ENCODE measurements at places on chromosomes 6 and 20.
A peak's percentile ranks its signal among the peaks of the same experiment; 100 is the strongest.

- DNase-seq, result no peak
Observed at GRCh38 chr6:46961711-46962110, 40.0 kb upstream of the ADGRF5 start.

- DNase-seq, result no peak
Observed at GRCh38 chr6:111727802-111728201, 122.1 kb upstream of the TRAF3IP2 start.

- DNase-seq, result no peak
Observed at GRCh38 chr20:257419-257818, at the start of gene DEFB132. Gene DEFB132 (plus strand): TSS chr20:257724. CDS start chr20:257779, 55 bp downstream.

GRCh38 chr20:63117151-63117550 lies 98.8 kb downstream of the YTHDF1 start:
- no peak for DNase-seq

DNA sequence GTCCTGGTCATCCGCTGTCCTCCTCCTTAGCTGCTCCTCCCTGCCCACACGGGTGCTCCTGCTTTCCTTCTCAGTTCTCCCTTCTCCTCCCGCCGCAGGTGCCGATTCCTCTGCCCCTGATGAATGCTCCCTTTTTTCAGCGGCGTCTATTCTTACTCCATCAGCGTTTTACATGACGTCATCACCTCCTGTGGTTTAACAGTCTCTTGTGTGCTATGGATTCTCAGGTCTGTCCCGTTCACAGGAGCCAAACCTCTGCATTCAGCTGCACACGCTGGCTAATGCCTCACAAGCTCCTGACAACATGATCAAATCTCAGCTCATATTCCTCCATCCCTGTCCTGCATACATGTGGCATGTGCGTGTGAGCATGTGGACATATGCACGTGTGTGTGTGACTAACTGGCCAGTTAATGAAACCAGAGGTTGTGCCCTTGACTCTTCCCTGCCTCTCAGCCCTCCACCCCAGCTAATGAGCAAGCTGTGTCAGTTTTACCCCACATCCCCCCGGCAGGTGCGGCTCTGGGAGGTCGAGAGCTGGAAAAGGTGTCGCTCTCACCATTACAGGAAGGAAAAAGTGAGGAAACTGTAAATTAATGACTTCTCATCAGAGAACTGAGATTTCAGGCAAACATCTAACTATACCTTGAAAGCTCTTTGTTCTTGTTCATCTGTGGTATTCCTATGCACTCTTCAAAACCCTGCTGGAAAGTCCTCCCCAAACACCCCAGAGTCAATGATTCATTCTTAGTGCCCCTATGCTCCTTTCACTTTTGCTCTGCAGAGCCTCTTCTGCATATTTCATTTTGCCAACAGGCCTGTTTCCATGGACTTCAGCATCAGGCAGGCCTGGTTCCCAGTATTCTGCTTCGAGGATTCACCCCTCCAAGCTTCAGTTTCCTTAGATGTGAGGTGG lies 163.1 kb downstream of the TTLL2 start:
- DNase-seq, result no peak

- DNase-seq, result no peak
Observed at GRCh38 chr20:10454151-10454750, 19.1 kb downstream of the SLX4IP start.

- DNase-seq, result no peak
Observed at GRCh38 chr6:122063076-122063475, 336.4 kb upstream of the HSF2 start.

DNA sequence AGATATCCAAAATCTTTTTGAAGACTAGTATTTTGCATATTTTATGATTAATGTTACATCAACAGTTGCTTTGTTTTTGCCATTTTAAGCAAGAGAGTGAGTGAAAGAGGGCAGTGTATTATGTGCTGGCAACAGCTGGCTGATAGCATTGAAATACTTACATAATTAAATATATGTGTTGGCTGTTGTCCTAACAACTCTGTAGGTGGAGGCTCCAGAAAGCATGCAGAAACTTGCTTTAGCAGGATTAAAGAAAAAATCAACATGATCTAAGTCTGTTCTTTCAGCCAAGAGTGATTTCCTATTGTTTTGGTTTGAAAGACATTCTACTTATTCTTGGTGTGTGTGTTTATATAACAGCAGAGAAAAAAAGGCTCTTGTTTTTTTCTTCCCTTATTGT lies 127.5 kb downstream of the CDKAL1 start:
- DNase-seq, result peak; percentile 15

DNA sequence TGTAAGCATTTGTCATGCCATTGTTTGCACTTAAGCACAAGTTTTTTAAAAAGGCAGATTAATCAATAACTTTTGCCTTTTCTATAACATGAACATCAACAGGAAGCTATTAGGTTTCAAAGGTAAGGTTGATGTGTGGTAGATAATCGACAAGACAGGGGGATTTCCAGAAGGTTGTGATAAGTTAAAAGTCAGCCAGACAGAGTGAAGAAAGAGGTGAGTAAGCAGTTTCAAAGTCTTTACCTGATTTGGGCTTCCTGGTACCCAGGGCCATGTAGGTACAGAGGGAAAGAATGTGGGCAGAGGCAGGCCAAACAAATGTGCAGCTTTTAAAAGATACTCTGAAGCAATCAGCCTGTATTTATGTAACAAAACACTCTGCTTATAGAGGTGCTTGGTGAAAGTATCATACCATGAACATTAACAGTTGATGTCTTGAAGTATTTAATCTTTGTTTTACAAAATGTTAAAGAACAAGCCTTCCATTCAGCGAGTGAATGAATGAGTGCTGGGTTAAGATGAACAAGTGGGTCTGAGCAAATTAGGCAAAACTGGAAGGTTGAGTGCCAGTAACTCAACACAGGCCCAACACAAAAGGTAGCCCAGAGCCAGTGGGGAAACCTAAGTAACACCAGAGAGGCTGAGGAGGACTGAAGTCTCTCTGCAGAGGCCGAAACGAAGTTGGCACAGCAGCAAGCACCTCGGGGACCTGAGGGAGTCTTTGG lies 60.2 kb downstream of the LRRC1 start:
- DNase-seq, result no peak

- no peak for DNase-seq
Observed at GRCh38 chr6:37077905-37078296, 72.4 kb downstream of the FGD2 start.

DNA sequence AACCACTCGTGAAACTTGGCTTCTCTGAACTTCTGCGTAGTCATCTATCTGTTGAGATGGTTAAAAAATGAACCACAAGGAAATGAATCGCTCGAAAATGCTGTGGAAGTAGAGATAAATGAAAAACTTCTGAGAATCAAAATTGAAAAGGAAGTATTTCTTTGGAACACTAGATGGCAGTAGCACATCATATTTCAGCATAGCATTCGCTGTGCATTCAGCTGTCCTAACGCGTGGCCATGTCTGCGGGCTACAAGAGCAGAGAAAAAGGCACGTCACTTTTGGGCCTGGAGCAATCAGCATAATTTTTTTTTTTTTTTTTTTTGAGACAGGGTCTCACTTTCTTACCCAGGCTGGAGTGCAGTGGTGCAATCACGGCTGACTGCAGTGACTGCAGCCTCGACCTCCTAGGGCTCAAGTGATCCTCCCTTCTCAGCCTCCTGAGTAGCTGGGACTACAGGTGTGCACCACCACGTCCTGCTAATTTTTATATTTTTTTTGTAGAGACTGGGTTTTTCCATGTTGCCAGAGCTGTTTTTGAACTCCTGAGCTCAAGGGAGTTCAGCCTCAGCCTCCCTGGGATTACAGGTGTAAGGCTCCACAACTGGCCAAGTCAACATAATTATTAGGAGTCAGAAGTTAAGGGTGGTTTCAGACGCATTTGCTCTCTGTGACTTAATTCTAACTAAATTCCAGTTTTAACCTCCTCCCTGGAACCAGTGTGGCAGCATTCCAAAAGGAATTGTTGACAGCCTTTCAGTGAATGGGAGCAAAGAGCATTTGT lies 8.8 kb upstream of the PERP start:
- peak; percentile 91 for DNase-seq

- DNase-seq, result no peak
Observed at GRCh38 chr20:45452772-45453691, 16.5 kb upstream of the WFDC2 start.

GRCh38 chr6:69390125-69390524 lies 406.7 kb downstream of the LMBRD1 start:
- DNase-seq, result no peak

GRCh38 chr20:15071085-15071808 lies 733.8 kb upstream of the FLRT3 start:
- DNase-seq, result no peak

- DNase-seq, result no peak
Observed at GRCh38 chr6:31878726-31879125, at the start of gene SLC44A4. Gene SLC44A4 (minus strand): TSS chr6:31878997. CDS start chr6:31878980, 17 bp downstream.

DNA sequence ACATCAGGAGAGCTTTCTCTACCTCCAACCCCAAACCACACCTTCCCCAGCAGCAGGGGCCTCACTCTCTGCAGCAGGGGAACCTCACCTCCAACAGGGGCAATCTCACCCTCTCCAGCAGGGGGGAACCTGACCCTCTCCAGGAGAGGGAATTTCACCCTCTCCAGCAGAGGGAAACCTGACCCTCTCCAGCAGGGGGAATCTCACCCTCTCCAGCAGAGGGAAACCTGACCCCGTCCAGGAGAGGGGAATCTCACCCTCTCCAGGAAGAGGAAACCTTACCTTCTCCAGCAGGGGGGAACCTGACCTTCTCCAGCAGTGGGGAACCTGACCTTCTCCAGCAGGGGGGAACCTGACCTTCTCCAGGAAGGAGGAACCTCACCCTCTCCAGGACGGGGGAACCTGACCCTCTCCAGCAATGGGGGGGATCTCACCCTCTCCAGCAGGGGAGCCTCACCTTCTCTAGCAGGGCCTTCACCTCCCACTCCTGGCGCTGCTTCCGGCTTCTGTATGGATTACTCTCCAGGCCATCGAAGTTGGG lies 3.1 kb downstream of the B3GALT4 start:
- peak; percentile 93 for DNase-seq

GRCh38 chr20:50744143-50744792 lies 12.9 kb downstream of the PARD6B start:
- no peak for DNase-seq

- DNase-seq, result no peak
Observed at GRCh38 chr20:15643713-15644112, 929.5 kb downstream of the KIF16B start.

Measured in common myeloid progenitor, CD34-positive (primary cell).